Stimulated activated CD8-positive, alpha-beta memory T cell treated with anti-CD3 and anti-CD28 coated beads, Interleukin-15, amount 100 ng/mL, for 24 hours (primary cell): ENCODE measurements at places on chromosomes 3 and 15.

- DNase-seq, result no peak
Measured at GRCh38 chr15:71825021-71825730, 14.8 kb downstream of the NR2E3 start.

DNA sequence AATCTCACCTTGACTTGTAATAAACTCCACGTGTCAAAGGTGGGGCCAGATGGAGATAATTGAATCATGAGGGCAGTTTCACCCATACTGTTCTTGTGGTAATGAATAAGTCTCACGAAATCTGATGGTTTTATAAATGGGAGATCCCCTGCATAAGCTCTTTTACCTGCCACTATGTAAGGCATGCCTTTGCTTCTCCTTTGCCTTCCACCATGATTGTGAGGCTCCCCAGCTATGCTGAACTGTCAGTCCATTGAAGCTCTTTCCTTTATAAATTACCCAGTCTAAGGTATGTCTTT lies 45.5 kb downstream of the SUCNR1 start:
- no peak for DNase-seq

DNA sequence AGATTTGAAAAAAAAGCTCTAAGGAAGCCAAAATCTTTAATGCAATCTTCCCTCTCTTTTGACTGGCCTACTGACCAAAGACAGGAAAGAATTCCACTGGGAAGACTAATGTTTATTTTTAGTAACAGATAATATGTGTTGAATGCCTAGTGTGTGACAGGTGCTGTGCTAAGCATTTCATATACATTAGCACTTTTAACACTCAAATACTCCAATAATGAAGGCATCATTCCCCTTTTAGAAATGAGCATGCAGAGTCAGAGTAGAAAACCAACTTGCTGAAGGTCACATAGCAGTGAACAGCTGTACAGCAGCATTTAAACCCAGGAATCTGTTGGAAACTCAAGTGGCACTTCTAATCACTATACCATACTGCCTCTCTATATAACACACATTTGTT lies 170.6 kb downstream of the MINAR1 start:
- DNase-seq, result no peak

DNA sequence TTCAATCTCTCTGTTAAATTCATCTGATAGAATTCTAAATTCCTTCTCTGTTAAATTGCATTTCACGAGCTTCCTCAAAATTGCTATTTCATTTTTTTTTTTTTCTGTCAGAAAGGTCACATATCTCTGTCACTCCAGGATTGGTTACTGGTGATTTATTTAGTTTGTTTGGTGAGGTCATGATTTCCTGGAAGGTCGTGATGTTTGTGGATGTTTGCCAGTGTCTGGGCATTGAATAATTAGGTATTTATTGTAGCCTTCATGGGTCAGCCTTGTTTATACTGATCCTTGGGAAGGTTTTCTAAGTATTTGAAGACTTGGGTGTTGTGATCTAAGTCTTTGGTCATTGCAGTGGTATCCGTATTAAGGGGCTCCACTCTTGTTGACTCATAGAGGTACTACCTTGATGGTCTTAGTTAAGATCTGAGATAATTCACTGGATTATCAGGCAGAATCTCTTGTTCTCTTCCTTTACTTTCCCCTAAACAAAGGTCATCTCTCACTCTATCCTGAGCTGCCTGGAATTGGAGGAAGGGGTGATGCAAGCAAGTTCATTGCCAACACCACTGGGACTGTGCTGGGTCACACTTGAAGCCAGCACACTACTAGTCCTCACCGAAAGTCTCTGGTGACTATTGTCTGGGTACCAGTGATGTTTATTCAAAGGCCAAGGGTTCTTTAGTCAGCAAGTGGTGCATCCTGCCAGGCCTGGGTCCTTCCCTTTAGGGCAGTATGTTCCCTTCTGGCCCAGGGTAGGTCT lies 231.1 kb downstream of the GBE1 start:
- DNase-seq, result no peak

- no peak for DNase-seq
Measured at GRCh38 chr3:43784640-43785011, 93.9 kb downstream of the ABHD5 start.

- no peak for DNase-seq
Measured at GRCh38 chr3:190739641-190740185, 122.8 kb downstream of the GMNC start.

DNA sequence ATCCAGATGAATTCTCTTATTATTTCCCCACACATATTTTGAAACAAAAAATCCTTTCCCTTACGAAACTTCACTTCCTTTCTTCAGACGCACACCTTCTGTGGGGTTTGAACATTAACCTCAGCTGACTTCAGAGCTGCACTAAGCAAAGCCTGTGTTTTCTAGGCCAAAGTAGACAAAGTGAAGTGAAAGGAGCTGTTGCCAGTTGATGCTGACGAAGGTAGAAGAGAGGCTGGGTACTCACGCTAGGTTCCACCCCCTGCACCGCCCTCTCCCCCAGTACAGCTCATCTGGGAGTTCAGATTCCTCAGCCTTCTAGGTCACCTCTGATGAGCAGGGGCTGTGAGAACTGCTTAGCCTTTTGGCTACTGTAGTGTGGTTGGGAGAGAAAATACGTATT lies 24.1 kb downstream of the DUT start:
- no peak for DNase-seq

- no peak for DNase-seq
Measured at GRCh38 chr15:64681424-64682024, 93.9 kb downstream of the RBPMS2 start.

DNA sequence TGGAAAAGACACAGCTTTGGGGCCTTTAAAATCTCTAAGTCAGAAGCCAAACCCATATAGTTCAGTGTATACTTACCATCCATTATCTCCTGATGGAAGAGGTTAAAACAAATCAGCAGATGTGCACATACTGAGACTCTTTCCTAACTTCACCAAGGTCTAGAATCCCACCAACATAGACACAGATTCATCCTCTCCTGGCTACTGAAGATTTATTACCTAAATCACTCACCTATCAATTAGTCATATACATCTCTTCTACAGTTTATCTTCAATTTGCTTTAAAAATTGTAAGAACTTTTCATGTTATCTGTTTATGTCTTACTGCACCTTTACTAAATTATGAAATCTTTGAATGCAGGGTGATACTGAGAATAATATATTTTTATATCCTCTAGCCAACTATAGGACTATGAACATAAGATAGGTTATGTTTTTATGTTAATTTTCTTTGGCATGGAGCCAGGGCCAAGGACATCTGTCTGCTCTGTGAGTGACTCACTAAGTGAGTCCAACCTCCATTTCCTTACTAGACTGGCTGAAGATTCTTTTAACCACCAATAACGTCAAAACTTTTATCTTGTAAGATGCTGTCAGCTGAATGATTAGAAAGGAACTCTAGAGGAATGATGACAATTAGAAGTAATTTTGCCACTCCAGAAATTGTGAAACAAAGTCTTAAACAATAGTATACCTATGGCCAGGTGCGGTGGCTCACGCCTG lies 397.6 kb downstream of the FOXP1 start:
- DNase-seq, result no peak

DNA sequence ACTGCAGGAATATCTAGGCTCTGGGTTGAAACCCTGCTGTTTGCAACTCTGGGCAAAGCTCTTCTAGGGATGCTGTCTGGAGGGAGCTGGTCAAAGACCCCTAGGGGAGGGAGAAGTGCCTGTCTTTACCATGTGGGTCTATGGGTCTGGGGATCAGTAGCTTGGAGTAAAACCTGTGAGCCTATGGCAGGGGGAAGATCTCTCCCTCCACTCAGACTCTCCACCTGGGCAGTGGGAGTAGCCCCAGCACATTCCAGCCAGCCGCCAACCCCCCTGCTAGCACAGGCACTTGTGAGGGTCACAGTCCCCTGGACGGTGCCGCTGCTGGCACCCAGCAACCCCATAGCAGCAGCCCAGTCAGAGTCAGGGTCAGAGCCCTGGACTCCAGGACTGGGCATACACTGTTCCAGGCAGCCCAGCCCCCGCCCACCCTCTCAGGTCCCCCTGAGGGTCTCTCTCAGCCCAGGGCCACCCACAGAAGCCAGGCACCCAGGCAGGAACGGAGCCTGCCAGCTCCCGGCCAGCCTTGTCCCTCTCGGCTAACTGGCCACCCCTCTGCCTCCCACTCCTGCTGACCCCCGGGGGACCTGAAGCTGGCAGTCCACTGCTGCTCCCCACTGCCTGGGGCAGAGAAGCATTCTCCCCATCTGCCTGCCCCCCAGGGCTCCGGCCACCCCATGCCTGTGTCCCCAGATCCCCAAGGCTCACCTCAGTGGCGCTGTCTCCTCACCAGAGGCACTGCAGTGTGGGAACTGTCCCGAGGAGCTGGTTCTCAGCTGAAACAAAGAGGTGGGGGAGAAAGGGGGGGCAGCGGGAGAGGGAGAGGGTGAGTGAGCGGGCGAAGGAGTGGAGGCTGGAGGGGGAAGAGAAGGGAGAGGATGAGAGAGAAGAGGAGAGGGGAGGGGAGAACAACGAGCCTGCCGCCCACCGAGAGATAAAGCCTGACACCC lies 10.8 kb downstream of the GLYCTK start:
- no peak for DNase-seq

DNA sequence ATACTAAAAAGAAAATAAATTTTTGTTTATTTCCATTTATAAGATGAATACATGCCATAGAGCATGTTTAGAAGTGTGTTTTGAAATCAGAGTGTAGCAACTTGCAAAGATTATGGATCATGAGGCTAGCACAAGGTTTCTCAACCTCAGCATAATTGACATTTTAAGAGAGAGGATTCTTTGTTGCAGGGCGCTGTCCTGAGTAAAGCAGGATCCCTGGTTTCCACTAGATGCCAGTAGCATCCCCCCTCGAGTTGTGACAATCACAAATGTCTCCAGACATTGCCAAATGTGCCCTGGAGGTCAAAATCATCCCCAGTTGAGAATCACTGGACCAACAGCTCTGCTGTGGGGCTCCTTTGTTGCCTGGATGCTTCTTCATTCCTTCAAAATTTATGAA lies 128.5 kb upstream of the RBMS3 start:
- DNase-seq, result no peak

DNA sequence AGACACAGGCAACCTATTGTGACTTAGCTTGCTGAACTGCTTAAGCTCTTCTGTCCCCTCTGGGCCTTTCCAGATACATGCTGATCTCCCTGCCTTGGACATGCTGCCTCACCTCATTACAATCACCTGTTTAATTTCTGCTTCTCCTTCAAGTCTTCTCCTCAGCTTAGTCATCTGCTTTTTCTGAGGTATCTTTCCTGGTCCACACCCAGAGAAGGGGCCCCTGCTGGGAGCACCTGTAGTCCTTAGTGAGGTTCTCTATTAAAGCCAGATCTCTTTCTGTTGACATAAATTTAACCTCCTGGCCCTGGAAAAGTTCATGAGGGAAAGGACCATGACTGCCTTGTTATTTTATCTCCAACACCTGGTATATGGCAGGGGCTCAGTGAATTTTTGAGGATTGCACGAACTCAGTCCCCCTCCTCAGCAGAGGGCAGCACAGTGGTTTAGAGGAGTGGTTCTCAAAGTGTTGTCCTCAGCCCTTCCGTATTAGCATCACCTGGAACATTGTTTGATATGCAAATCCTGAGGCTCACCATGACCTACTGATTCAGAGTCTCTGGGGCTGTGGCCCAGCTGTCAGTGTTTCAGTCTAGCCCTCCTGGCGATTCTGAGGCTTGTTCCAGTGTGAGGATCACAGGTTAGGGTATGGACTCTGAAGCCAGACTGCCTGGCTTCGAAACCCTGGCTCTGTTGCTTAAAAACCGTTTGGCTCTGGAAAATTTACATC lies 12.7 kb downstream of the COL6A6 start:
- no peak for DNase-seq

DNA sequence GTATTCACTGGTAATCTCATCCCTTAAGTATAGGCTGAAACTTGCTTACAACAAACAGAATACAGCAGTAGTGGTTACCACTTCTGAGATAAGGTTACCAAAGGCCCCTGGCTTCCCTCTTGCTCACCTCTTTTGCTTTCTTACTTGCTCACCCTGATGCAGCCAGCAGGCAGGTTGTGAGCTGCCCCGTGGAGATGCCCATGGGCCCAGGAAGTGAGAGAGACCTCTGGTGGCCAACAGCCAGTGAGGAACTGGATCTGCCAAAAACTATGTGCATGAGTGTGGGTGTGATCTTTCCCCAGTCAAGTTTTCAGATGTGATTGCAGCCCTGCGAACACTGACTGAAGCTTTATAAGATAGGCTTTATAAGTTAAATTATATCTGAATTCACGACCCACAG lies 48.7 kb downstream of the NMNAT3 start:
- DNase-seq, result no peak

DNA sequence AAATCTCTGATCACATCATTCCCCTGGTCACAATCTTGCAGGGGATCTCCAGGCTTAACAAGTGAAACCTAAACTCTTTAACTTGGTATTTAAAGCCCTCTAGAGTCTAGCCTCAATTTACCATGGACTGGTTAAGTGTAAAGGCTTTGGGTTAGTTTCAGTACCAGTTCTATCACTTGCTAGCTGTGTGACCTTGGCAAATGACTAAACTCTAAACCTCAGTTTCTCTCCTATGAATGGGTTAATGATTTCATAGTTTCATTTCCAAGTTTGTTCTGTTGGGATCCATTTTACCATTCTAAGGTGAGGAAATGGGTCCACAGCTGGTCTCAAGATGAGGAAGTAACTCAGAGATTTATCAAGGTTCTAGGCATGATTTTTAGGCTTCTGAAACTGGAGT lies 38.8 kb upstream of the TIMP4 start:
- DNase-seq, result no peak

DNA sequence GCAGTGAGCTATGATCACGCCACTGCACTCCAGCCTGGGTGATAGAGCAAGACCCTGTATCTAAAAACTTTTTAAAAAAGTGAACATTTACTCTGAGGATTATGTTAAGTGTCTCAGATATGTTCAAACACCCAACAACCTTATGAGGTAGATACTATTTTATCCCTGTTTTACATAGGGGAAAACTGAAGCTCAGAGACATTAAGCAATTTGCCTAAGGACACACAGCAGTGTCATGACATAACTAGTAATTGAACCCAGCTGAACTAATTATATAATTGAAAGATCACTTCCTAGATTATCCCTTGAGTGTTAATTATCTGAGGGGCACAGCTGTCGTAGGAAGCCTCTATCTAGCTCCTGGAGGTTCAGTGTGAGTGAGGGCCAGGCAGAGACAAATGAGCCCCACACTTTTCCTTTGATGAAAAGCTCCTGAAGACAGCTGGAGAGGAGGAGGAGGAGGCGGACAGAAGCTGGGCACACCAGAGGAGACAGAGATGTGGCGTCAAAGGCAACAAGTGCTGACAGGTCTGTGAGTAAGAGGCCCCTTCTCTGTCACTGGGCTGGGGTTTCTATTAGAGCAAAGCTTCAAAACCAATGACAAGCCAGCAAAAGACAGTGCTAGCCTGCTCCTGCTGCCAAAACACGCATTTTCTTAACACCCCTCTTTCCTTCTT lies 20.5 kb downstream of the TRH start:
- no peak for DNase-seq

DNA sequence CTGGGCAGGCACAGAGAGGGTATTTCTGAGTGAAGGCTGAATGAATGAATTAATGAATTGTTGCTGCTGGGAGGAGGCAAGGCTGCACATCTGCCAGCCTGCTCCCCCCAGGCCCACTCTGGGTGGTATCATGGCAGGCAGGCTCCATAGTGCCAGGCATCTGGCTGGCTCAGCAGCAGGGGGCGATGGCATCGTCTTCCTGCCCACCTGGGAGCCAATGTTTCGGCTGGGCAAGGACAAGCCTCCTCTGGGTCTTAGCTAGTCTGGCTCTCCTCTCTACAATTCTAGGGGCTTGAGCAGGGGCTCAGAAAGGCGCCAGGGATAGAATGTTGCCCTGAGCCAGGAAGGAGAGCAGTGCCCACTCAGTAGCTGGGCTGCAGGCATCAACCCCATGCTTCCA lies 1.7 kb upstream of the TLR9 start:
- no peak for DNase-seq
